Urinary bladder (tissue), 4 donors: ENCODE measurements at places on chromosomes 11 and 22. TPM values are rescaled to one million over a fixed set of nuclear protein-coding genes. Genes with fewer than 3 reads are reported as not detected.

OR2AG2 gene
- total RNA-seq = 0.26 TPM

- DNase-seq = peak; percentile 97
Measured at GRCh38 chr22:36387959-36388726, at the start of gene MYH9. MYH9 (minus strand) TSS chr22:36387967; CDS start chr22:36349236, 38,731 bp downstream.

HDAC10 gene
- total RNA-seq = 20.0 TPM

DNA sequence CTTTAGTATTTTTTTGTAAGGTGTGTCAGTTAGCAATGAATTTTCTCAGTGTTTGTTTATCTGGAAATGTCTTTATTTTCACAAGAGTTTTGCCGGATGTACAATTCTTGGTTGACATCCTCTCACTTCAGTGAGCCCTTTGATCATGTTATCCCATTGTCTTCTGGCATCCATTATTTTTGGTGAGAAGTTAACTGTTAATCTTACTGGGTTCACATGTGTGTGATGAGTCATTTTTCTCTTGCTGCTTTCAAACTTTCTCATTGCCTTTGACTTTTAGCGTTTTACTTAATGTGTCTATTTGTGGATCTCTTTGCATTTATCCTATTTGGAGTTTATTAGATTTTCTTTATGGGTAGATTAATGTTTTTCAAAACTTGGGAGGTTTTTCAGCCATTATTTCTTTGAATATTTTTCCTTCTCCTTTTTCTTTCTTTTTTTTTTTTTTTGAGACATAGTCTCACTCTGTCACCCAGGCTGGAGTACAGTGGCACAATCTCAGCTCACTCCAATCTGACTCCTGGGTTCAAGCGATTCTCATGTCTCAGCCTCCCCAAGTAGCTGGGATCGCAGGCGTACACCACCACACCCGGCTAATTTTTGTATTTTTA, 100.5 kb upstream of the RRM1 start:
- DNase-seq = no peak

- no peak for DNase-seq
Measured at GRCh38 chr11:113876074-113876797, 864 bp upstream of the USP28 start.

DNA sequence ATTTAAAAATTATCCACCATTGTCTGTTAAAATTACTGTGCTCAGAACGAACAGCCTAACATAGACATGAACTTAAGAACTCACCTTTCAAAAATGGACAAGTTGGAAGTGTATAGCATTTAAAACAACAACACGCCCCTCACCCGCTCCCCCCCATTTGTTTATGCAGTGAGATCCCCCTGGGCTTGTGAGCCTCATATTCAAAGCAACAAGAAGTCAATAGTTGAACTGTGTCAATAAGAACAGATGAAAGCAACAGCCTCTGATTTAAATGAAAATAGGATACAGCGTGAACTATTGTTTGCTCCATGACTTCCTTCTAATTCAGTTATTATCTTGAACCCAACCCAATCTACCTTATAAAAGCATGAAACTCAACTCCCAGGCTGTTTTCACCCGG, 314.2 kb downstream of the BLID start:
- DNase-seq = no peak

DNA sequence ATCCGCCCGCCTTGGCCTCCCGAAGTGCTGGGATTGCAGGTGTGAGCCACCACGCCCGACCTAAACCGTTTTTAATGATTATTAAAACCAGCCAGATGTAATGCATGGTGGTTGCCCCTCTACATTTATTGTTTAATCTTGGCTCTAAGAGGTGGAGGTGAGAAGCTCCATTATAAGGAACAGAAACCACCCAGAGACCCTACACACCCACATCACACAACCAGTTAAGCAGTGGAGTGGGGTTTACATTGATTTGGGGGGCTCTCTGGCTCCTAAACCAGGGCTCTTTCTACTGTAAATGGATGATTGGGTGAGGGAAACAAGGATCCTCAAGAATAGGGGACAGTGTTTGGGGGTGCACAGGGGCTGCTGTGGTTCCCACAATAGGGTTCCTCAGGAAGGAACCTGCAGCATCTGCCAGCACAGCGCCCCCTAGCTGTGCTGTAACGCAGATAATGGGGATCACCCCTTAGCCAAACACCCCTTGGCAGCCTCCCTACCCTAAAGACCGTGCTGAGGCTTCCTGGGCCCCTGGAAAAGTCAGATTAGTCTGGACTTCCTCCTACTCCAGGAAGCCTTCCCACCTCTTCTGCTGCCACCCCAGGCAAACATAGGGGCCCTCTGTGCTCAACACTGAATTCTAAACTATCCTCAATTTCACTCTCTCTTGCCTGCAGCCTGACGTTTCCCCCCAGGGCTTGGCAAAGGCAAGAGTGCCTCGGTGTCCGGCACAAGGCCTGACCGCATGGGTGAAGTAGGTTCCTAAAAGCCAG, 2.4 kb downstream of the MPST start:
- no peak for DNase-seq

TRIM48 gene
- total RNA-seq = not detected

- DNase-seq = no peak
Measured at GRCh38 chr22:30250661-30251267, 4.2 kb upstream of the LIF start.

GRCh38 chr11:97883086-97883485, 1137.7 kb upstream of the CNTN5 start:
- DNase-seq = no peak

GRCh38 chr22:20257212-20258020, 10.7 kb downstream of the RTN4R start:
- no peak for DNase-seq

DNA sequence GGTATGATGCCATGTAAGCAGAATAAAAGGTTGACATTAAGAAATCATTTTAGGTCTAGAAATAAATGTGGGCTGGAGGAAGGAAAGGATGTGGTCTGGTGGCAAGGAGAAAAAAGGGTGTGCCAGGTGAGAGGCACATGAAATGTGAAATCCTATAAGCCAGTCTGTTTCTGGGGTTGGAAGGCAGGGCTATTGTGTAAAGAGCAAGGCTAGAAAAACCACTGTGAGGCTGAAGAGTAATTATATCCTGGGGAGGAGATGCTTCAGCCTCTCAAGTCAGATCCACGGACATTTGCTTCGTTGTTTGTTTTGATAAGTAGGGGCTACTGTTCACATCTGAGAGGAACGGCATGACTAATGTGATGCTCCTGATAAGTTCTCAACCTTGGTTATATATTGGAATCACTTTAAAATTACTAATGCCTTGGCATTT, 77.5 kb upstream of the CTSC start:
- no peak for DNase-seq

DNA sequence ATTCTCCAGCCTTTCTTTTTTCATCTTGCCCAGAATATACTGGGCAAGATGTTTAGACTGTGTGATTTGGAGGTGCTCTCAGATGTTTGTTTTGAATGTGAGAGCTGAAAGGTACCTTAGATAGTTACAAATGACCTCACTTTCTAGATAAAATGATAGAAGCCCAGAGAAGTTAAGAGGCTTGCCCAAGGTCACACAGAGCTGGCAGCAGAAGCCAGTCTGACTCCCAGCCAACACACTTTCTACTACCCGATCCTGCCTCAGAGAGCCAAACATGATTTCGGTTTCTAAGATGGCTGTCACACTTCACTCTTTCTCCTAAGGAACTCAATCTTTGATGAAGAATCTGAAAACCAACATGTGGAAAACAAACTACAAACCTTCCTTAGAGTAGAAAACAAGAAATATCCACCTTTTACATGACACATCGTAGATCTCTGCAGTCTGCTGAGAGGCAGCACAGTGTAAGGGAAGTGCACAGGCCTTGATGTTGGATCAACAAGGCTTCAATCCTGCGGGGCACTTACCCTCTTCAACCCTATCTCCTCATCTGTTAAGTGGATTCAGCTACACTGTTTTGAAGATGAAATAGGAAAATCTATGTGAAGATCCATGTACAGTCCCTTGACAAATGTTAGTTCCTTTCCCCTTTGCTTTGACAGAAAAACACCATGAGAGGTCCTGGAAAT, 58.6 kb downstream of the SYTL2 start:
- DNase-seq = no peak

VSIG2 gene
- 27.5 TPM for total RNA-seq

GUCY1A2 gene
- 58.5 TPM for total RNA-seq

MB gene
- total RNA-seq = 12.5 TPM

ENTHD1 gene
- not detected for total RNA-seq

DNA sequence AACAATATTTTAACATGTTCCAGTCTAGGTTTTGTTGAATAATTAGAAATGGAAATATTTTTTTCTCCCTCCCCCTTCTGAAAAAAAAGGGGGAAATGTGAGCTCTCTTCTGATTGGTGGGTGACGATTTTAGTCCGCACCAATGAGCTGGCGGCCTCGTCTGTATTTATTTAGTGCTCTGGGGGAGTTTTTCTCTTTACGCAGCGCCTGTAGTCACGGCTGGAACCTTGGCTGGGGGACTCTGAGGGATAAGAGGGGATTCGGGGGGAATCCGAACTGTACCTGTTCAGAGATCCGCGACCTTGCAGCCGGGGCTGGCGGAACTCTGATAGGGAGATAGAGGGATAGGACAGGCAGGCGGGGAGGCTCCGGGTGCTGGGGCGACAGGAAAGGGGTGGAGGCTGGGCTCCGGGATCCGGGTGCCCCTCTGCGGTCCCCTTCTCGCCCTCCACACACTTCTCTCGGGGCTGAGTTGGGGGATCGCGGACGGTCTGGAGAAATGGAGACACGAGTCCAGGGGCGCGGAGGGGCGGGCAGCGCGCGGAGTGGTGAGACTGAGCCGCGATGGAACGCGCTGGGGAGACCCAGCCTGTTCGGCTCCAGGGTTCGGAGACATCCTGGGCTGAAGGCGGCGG, 99.7 kb upstream of the HSD17B12 start:
- no peak for DNase-seq

- DNase-seq = no peak
Measured at GRCh38 chr11:130732476-130732875, 183.8 kb downstream of the SNX19 start.

- DNase-seq = no peak
Measured at GRCh38 chr11:27310182-27310581, 52.8 kb downstream of the CCDC34 start.

DNA sequence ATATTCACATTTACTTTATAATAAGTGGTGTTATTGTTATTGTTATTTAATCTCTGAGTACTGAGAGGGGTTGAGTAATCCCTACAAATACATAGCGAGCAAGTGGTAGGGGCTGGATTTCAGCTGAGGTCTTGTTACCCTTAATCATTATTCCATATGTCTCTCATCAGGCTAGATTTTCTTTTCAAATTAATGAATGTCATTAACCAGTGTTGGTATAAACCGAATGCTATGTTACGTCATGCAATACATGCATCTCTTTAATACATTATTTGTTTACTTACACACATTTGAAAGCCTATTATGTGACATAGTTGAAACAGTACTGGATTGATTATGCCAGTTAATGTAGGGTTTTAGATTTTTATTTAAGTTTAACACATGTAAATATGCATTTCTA, 18.9 kb downstream of the PDGFD start:
- DNase-seq = no peak

- DNase-seq = no peak
Measured at GRCh38 chr11:14618060-14618459, 25.5 kb upstream of the PDE3B start.

- no peak for DNase-seq
Measured at GRCh38 chr22:23904573-23905254, 10.5 kb downstream of the MIF start.

DNA sequence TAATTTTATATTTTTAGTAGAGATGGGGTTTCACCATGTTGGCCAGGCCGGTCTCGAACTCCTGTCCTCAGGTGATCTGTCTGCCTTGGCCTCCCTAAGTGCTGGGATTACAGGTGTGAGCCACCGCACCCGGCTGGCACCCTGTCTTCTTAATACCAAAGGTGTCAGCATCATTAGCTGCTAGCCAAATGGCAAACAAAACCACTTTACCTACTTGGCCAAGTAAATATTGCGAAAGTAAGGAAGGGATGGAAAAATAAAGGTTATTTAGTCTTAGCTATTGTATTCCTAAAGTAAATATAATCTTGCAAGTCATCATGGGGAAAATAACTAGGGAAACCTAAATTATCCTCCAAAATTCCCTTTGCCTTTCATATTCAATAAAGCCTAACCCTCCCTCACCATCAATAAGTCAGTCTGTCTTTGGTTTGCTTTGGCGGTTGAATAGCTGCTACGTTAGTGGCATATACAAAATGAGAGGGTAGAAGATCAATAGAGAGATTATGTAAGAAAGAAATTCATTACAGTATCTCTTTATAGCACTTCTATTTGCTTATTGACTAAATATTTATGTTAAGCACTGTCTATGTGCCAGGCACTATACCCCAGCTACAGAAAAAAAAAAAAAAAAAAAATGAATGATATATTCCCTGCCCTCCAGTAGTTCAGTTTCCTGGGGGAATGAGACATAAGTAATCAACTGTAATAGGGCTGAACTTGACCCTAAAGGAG, 40.2 kb upstream of the CFAP300 start:
- no peak for DNase-seq

GRCh38 chr22:39463931-39464390, 7.1 kb downstream of the MGAT3 start:
- no peak for DNase-seq

- DNase-seq = no peak
Measured at GRCh38 chr22:46764140-46764680, 1.8 kb downstream of the TBC1D22A start.

RIMBP3C gene
- total RNA-seq = 0.26 TPM

- DNase-seq = no peak
Measured at GRCh38 chr22:28505416-28506149, 174.1 kb downstream of the TTC28 start.

DNA sequence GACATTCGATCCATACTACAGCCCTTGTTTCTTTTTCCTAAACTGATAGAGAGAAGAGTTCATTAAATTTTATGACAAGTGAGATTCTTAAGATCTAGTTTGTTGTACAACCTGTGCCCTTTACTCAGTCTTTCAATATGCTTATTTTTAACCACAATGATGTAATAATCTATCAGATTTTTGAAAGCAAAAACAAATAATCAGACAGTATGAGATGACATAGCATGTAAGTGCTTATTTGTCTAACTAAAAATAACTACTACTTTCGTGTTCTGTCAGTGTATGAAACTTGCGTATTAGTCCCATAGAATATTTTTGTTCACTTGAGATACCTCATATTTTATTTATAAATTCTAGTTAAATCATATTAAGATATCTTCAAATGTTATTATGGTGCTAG, 33.2 kb downstream of the RAB39A start:
- DNase-seq = no peak

- no peak for DNase-seq
Measured at GRCh38 chr11:94171693-94172440, 43.2 kb downstream of the PANX1 start.

- no peak for DNase-seq
Measured at GRCh38 chr11:109747839-109748238, 325.8 kb downstream of the C11orf87 start.

BLID gene
- 15.6 TPM for total RNA-seq

DNA sequence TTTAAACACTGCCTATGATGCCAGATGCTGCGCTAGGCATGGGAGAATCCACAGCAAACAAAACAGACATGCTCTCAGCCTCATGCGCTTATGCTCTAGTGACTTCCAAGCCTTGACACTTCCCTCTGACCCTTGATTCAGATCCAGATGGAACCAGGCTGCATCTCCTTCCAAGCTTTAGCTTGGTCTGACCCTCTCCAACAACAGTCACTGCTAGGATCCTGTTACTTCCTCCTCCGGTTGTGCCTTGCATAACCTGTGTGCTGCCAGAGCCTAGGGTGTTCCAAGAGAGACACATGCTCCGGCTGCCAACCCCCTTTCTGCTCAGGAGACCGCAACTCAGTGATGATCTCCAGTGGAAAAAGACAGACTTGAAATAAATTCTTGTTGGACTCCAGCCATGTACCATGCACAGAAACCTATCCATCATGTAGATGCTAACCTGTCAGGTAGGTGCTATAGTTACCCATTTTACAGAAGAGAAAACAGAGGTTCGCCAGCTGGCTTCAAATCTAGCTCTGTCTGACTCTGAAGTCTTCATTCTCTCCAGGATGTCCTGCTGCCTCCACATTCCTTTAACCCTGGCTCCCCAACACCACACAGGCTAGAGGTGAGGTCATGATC, 136.3 kb upstream of the TEAD1 start:
- no peak for DNase-seq
